Bronchial smooth muscle cell (primary cell): ENCODE measurements at places on chromosomes 16 and 17. TPM values are rescaled to one million over a fixed set of nuclear protein-coding genes. Genes with fewer than 3 reads are reported as not detected.

Gene GP1BA
- not detected in 2 replicates for total RNA-seq

Gene SLC38A8
- total RNA-seq: not detected in 2 replicates

Gene PDE6G
- total RNA-seq: not detected in 2 replicates

Gene MBTPS1
- 92.7 and 93.7 TPM in 2 replicates for total RNA-seq

Gene SEPTIN1
- total RNA-seq: under 0.01 and 0.26 TPM in 2 replicates

Gene SLC12A3
- under 0.01 TPM in 1 of 2 replicates, not detected in the other for total RNA-seq

Gene ATAD5
- 0.17 and 0.63 TPM in 2 replicates for total RNA-seq
